Activated naive CD4-positive, alpha-beta T cell treated with Interleukin-2 at 50 U/mL for 16 hours (primary cell): ENCODE measurements at places on chromosomes 5 and 9.

DNA sequence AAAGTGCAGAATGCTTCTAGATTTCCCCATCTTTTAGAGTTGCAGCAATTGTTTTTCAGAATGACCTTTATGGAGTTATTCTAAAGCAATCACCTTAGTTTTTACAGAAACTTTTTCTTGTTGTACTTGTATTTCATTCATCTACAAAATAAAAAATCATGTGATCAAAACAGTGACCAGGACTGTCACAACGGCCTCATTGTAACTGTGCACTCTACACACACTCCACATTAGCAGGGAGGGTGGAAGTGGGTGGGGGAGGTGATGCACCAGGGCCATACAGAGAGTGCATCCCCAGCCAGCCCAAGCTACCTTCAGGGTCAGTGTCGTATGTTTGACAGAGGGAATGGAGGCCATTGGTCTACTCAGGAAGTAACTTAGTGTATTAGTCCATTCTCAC lies 26.9 kb downstream of the EGFLAM start:
- DNase-seq = no peak

- DNase-seq = no peak
Observed at GRCh38 chr5:181173027-181173419, 25.6 kb downstream of the OR2V2 start.

DNA sequence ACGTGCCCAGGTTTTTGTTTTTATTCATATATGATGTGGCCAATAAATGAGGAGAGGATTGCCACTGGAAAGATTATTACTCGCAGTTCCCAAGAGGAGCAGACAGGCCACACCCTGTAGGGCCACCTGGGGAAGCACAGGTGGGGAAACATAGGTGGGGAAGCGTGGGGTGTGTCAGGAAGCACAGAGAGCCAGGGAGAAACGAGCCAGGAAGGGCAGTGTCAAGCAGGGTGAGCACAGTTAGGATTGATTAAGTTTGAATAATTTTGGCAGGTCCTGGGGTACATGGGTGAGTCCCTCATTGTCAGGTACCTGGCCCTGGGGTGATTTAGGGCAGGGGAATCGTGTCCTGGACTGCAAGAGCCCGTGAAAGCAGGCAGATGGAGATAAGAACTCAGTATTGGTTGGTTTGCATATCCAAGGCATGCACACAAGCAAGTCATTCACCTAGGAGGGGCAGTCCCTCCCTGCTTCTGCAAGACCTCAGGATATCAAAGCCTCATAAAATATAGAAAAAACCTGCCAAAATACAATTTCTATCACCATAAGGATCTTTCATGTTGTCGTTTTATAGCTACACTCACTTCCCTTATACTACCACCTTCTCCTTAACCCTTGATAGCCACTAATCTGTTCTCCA lies 22.4 kb downstream of the MVB12B start:
- DNase-seq = no peak

- no peak for DNase-seq
Observed at GRCh38 chr9:7111413-7111812, 353.6 kb downstream of the KDM4C start.

DNA sequence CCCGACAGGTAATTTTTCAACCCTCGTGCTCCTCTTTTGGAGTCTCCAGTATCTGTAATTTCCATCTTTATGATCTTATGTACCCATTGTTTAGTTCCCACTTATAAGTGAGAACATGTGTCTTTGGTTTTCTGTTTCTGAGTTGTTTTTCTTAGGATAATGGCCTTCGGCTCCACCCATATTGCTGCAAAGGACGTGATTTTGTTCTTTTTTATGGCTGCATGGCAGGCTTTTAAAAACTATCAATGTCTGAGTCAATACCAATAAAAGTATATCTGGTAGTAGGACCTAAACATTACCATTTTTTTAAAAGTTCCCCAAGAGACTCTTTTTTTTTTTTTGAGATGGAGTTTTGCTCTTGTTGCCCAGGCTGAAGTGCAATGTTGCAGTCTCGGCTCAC lies 3.9 kb upstream of the SLC26A2 start:
- DNase-seq = no peak

DNA sequence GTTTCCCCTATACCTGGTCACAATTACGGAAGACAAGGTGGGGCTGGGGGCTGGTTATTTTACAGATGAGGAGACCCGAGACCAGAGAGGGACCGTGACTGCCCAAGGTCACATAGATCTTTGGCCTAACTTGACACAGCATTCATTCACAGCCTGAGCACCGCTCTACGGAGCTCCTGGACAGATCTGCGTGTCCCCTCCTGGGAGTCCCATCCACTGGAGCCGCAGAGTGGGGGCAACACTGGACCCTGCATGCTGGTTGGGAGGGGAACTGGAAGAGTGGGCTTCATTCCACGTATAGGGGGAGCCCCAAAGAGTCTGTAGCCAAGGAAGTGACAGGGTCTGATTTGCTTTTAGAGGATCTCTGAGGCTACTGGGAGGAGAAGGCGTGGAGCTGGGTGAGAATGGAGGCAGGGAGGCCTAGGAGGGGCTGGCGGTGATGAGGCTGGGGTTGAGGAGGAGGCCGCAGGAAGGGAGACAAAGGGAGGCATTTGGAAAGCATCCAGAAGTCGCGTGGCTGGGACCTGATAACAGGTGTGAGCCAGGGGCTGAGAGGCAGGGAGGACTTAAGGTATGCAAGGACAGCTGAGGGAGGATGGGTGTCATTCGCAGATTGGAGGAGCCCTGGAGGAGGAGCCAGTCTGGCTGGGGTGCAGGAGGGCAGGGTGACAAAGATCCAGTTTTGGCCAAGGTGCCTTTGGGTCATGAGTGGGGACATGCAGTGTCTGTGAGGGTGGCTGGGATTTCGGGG lies 64.3 kb upstream of the IER5L start:
- DNase-seq = no peak

- no peak for DNase-seq
Observed at GRCh38 chr5:151483176-151483575, 35.8 kb downstream of the SLC36A1 start.

DNA sequence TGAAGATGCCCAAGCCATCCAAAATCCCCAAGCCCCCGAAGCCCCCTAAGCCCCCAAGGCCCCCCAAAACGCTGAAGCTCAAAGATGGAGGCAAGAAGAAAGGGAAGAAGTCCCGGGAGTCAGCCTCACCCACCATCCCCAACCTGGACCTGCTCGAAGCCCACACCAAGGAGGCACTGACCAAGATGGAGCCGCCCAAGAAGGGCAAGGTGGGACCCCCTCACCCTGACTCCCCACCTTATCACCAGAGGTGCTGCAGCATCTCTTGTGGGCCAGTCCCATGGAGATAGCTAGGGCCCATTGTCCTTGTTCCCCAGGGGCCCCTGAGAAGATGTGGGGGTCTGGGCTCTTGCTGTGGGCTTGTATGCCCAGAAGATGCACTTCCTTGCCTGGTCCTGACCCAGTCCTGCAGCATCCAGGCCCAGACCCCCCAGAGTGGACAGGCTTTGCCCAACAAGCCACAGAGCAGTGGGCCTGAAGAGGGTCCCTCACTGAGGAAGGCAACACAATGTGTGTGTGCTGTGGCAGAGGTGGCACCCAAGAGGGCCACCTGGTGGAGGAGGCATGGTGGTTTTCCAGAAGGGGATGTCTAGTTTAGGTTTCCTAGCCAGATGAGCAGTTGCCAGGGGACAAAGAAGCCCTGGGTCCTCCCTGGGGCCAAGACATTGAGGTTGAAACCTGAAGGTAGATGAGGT lies 84.1 kb downstream of the PHF2 start:
- DNase-seq = no peak

DNA sequence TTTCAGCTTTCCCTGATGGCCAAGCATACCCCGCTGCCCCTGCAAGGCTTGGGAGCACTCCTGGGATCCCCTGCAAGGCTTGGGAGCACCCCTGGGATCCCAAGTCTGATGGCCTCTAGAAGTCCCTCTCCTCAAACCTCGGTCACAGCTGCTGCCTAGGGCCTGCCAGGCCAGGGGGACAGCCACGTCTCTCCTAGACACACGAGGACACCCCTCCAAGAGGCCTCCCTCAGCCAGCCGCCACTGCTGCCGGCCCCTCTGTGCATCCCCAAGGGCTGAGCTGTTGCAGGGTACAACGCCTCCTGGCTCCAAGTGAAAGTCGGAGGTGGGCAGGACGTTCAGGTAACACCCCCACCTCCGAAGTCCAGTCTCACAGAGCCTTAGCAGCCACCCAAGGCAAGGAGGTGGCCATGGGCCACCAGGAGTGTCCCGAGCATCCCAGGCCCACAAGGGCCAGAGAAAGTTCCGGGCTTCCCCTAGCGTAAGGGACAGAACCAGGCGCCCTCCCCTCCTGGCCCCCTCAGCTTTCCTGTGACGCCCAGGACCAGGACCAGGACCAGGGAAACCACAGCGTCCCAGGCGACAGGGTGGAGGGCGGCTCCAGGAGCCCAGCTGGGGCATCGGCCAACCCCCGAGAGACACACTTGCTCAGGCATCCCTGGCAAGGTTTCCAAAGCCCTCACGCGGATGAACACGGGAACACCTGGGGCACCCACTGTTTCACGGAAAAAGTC lies 17.3 kb upstream of the SLC12A7 start:
- no peak for DNase-seq

DNA sequence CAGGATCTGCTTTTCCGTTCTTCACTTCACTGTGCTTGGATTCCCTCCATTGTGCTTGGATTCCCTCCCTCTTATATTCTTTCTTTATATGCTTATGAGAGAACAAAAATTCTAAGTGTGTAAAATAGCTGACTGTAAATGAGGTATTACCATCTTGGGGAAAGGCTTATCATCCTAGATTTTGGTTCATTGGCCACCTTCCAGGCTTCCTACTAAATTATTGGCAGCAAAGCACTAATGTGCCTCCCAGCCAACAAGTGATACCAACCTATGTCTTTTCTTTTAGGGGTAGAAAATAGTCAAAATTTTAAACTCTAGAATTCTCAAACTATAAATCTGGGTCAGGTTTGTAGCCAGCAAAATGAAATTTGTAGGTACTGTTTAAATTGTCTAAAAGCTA lies 52.7 kb downstream of the NDUFAF2 start:
- no peak for DNase-seq

DNA sequence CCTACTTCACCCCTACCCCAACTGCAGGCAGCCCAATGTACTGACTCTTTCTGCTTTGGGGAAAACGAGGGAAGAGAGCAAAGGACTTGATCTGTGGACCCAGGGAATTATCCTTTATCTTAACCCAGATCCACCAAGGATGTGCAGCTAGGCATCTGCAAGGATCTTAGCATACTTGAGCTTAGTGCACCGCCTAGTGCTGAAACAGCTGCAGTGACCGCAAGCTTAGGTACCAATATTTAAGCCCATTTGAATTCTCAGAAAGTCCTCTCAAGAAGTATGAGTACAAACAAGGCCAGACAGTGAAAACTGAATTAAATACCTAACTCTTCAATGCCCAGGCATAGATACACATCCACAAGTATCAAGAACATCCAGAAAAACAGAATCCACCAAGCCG lies 576.7 kb upstream of the ADAMTS16 start:
- DNase-seq = no peak

GRCh38 chr5:9892696-9893095 lies 262.5 kb upstream of the TAS2R1 start:
- no peak for DNase-seq

- no peak for DNase-seq
Observed at GRCh38 chr9:33714989-33715388, 80.4 kb upstream of the PRSS3 start.

DNA sequence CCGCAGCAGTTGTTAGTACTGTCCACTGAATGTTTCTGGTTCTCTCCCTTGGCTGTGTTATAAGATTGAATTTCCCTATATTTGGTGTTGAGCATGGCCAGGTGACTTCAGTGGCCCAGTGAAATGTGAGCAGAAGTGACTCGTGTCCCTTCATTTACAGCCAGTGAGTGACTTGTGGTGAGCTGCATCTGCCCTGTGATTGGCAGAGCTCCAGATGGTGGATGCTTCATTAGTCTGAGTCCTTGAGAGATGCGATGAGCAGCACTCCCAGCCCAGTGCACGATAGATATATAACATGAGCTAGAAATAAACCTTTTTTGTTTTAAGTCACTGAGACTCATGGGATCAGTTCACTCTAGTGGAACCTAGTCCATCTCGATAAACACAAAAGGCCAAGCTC lies 19.3 kb downstream of the PCSK5 start:
- DNase-seq = no peak

GRCh38 chr5:58341476-58341875 lies 118.4 kb downstream of the PLK2 start:
- DNase-seq = no peak

GRCh38 chr5:78002690-78003089 lies 226.6 kb upstream of the TBCA start:
- no peak for DNase-seq

- DNase-seq = no peak
Observed at GRCh38 chr9:126439883-126440653, 113.4 kb downstream of the MVB12B start.

DNA sequence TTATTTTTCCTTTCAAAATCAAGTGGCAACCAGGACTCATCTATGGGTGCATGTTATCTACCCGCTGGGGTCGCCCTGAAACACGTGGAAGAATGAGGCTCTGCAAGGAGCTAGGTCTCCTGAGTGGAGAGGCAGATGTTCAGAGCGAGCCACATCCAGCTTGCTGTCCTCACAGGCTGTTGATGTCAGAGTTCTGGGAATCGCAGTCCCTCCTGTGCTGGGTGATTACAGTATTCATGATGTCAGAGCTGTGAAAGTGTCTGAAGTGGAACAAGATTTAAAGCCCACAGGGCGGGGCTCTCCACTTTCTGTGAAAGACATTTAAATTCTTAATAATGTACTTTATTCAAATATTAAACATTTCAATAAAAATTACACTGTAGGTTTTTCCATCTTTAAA lies 24.4 kb upstream of the LMX1B start:
- no peak for DNase-seq

GRCh38 chr9:99197987-99198386 lies 23.8 kb downstream of the ALG2 start:
- no peak for DNase-seq

DNA sequence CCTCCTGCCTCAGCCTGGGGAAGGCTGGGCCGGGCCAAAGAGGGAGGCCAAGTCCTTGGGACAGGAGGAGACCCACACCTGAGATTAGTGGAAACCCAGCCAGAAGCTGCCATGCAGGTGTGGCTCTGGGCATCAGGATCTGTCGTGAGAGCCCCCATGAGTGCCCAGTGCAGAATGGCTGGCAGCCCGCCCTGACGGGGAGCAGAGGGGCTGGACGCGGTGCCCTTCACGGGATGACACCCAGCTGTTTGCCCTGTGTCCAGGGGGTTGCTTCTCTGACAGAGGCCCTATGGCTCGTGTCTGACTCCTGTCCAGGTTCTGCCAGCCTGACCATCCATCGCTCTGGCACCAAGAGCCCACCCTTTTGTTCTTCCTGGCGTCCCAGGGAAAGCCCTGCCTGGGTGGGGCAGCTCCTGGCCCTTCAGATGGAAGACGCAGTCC lies 8.5 kb downstream of the DIPK1B start:
- no peak for DNase-seq
